ENCODE measurements at places on chromosomes 16 and 17. TPM values are rescaled to one million over a fixed set of nuclear protein-coding genes. Genes with fewer than 3 reads are reported as not detected.

- H3K4me1 ChIP-seq: peaks cover 29% of the 10 kb centered on the region
- H3K27me3 ChIP-seq: no peaks in the 10 kb centered on the region
- peak; percentile 89 for DNase-seq
- H3K4me3 ChIP-seq: no peak overlapping the region
- H3K36me3 ChIP-seq: peaks cover 46% of the 10 kb centered on the region
Measured at GRCh38 chr16:27235055-27235937, 32.0 kb downstream of the KDM8 start.

DNA sequence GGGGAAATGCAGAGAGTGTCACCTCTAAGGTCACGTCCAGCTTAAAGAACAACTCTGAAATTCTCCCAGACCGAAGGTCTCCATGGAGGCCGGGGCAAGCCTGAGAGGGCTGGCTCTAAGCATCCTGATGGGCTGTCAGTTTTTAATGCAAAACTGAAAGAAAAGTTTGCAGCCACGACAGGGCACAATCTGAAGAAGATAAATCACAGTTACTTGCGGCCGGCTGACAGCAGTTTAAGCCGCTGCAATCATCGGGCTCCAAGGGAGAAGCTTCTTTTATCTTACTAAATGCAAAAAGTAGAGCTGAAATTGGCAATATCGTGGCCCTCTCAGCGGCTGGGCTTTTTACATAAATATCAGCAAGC is 168.8 kb downstream of the CYLD start:
- peaks cover 19% of the 10 kb centered on the region for H3K4me1 ChIP-seq
- no peak for DNase-seq
- H3K27me3 ChIP-seq: no peaks in the 10 kb centered on the region
- no peak overlapping the region for H3K27ac ChIP-seq

GRCh38 chr17:78497115-78497540 is 80.1 kb downstream of the DNAH17 start:
- H3K4me3 ChIP-seq: no peak overlapping the region
- no peaks in the 10 kb centered on the region for H3K27me3 ChIP-seq
- no peak overlapping the region for H3K27ac ChIP-seq
- DNase-seq: peak; percentile 49

- no peak overlapping the region for H3K4me3 ChIP-seq
- no peaks in the 10 kb centered on the region for H3K4me1 ChIP-seq
- no peaks in the 10 kb centered on the region for H3K27me3 ChIP-seq
- H3K27ac ChIP-seq: no peak overlapping the region
- DNase-seq: no peak
Measured at GRCh38 chr17:54876656-54877195, 23.9 kb upstream of the TOM1L1 start.

Gene CDRT4
- 2.0 TPM for total RNA-seq

Data from spinal cord (tissue), 10 donors.